Occipital lobe (tissue), 3 donors: ENCODE measurements at places on chromosomes 3 and 15. TPM values are rescaled to one million over a fixed set of nuclear protein-coding genes. Genes with fewer than 3 reads are reported as not detected.
A peak's percentile ranks its signal among the peaks of the same experiment; 100 is the strongest.

CCR3 gene
- not detected for total RNA-seq

PTH1R gene
- 2.3 TPM for total RNA-seq

DNA sequence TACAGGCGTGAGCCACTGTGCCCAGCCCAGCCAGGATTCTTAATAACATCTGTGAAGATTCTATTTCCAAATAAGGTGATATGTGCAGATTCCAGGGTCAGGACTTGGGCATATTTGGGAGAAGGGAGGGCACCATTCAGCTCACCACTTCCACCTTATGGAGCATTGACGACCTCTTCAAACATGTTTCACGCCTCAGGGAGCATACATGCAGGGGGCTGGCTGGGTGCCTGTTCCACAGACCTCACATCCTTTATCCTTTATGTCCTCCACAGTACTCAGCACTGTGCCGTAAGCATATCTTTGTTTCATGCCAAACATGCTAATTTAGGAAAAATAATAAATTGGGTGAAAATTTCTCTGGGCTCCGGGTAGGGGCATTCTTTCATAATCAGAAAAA is 229.0 kb downstream of the THSD4 start:
- DNase-seq: no peak

GRCh38 chr15:62588938-62589670 is 424.0 kb upstream of the C2CD4B start:
- no peak for DNase-seq

DNA sequence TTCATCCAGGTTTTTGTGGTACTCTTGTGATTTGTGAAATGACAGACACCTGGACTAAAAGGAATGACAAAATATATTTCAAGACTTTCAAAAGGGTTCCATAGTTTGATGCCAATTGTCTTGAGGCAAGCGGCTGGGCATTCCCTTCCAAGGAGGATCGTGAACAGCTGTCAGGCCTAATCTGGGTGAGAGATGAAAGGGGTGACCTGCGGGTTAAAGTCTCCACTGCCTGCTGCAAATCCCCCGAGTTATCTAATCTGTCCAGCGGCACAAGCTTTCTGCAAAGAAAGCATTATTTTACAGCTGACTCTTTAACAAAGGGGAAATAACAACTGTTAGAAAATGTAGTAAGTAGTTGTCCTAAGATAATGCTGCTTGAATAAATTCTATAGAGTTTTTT is 128.7 kb upstream of the MB21D2 start:
- DNase-seq: no peak

DNA sequence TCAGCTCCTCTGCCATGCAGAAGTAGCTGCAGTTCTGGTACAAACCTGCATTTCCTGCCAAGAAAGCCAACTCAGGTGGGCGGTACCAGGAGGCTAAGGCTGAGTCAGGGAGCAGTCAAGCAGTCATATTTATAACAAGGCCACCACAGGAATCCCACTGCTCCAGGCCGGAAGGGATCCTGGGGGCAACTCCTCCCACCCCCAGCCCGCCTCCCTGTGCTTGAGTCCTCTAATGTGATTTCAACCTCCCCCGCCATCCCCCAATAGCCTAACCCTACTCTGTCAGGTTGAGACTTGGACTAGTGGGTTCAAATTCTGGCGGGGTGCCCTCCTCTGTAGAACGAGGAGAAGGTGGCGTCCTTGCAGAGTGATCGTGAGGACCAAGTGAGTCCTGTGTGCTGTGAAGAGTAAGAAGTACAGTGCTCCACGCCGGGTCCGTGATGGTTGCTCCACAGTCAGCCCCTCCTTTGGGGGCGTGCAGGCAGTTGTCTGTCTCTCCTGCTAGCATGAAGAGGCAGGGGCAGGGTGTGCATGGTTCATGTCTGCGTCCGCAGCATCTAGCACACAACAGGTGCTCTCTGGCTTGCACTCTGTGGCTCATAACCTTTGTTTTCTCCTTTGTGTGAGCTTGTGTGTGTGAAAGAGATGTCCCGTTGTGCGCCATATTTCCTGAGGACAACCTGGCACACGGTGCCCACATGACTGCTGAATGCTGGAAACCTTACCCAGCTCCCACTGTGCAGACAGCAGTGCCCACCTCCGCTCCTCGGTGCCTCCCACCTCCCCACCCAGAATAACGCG is 78.3 kb downstream of the SMAD6 start:
- peak; percentile 32 for DNase-seq

DNA sequence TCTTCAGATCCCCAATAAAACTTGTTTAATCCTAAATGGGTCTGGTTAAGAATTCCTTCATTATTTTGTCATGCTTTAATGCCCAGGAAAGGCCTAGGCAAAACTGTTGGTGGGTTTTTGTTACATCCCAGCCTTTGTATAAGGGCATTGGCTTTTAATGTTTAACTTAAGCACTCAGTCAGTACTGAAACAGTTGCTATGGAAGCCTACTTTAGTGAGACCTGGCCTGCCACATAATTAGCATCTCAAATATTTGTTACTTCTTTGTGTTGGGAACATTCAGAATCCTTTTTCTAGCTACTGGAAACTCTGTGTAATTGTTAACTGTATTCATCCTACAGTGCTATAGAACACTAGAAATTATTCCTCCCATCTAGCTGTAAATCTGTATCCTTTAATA is 369.6 kb upstream of the ATP10A start:
- no peak for DNase-seq
